ENCODE measurements at places on chromosomes 2 and 18.

DNA sequence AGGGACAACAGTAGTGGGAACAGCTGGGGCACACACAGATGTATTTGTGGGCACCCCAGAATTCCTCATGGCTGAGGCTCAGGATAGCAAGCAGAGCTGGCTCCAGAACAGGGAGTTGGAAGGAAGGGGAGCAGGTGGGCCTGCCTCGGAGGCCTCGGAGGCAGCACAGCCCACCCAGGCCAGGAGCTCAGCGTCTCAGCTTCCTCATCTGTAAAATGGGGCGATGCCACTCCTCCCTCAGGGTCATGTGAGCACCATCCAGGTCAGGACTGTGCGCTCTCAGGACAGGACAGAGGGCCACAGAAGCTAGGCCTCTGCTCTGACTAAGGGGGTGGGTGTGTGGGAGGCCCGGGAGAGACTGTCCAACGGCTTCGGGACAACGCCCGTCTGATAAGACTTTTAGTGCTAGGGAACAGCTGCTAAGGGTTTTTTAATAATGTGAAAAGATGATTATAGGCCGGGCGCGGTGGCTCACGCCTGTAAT lies 106.2 kb downstream of the HDAC4 start:
- DNase-seq, result no peak

GRCh38 chr2:42147641-42148274 lies 21.4 kb upstream of the EML4 start:
- DNase-seq, result no peak

- DNase-seq, result no peak
Observed at GRCh38 chr2:10260130-10260529, 42.6 kb upstream of the HPCAL1 start.

- no peak for DNase-seq
Observed at GRCh38 chr2:10926191-10926820, 14.6 kb downstream of the KCNF1 start.

- no peak for DNase-seq
Observed at GRCh38 chr2:16669388-16669787, 3.8 kb upstream of the CYRIA start.

GRCh38 chr2:24429197-24430074 lies 61.6 kb upstream of the NCOA1 start:
- DNase-seq, result no peak

GRCh38 chr2:167944825-167945659 lies 302.4 kb downstream of the STK39 start:
- DNase-seq, result no peak

DNA sequence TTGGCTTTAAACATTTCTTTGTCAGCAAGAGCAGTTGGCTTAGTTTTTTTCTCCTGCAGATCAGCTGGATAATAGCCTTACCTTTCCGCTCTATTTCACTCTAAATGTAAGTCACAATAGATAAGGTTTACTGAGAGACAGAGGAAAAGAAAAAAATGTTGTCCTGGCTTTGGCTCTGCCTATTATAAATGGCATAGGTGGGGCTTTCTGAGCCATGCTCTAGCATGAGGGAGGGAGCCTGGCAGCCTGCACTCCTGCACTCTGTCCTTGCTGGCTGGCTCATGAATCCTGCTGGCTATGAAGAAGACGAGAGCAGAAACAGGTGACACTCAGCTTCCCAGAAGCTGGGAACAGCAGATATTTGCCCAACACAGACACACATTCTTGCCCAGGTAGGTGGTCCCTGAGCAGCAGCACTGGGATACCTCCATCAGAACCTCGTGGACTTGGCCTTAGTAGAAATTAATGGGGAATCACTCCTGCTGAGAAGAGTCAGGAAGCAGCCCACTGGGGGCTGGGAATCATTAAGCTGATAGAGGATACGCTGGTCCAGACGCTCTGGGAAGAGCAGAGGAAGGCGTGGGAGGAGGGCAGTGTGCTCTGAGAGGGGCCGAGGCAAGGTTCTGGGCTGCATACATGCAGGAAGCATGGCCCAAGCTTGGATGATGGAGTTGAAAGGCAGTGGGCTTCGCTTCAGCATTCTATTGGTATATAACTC lies 514.4 kb upstream of the HS6ST1 start:
- no peak for DNase-seq

- DNase-seq, result no peak
Observed at GRCh38 chr2:182804128-182804527, 62.3 kb downstream of the FRZB start.

GRCh38 chr2:150234787-150235446 lies 252.6 kb downstream of the RND3 start:
- DNase-seq, result no peak
